ENCODE measurements at places on chromosomes 7 and 10. TPM values are rescaled to one million over a fixed set of nuclear protein-coding genes. Genes with fewer than 3 reads are reported as not detected.
A peak's percentile ranks its signal among the peaks of the same experiment; 100 is the strongest.

Gene AP3M1
- 34.9 TPM for total RNA-seq

Gene FAM180A
- 0.77 TPM for total RNA-seq

Gene EN2
- not detected for total RNA-seq

Gene TYW1B
- 4.3 TPM for total RNA-seq

Gene SEMA3E
- total RNA-seq, result 2.6 TPM

Gene WDR11
- total RNA-seq, result 55.7 TPM

Gene CCL24
- total RNA-seq, result not detected

Gene RASA4
- 59.6 TPM for total RNA-seq

Gene ANXA7
- 98.9 TPM for total RNA-seq

Gene BICC1
- 5.1 TPM for total RNA-seq

Gene APBB1IP
- 3.1 TPM for total RNA-seq

Gene CPA4
- total RNA-seq, result not detected

Gene ZNF107
- 9.0 TPM for total RNA-seq

DNA sequence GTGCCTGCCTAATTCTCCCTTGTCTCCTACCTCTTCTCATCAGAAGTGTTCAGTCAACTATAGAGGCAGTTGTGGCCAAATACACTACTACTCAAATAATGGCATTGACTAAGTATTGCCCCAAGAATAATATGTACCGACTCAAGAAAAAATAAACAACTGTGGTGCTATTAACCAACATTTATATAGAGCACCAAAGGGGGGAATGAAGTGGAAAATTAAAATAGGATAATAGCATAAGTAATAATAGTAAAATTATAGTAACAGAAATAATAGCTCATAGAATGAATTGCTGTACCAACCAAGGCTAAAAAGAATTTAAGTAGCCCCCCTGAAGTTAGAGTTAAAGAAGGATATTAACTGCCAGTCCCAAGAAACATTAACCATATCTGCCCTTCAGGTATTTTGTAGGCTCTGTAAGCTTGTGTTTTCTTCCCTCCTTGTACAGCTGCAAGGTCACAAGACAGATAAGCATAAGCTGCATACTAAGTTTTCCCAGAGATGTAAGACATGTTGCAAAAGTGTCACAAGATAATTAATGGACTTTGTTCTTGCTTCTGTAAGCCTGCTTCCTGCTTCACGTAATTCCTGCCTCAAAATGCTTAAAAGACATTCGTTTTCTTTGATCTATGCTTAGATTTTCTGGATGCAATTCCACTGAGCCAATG lies 10.9 kb upstream of the CYREN start:
- no peak for DNase-seq

DNA sequence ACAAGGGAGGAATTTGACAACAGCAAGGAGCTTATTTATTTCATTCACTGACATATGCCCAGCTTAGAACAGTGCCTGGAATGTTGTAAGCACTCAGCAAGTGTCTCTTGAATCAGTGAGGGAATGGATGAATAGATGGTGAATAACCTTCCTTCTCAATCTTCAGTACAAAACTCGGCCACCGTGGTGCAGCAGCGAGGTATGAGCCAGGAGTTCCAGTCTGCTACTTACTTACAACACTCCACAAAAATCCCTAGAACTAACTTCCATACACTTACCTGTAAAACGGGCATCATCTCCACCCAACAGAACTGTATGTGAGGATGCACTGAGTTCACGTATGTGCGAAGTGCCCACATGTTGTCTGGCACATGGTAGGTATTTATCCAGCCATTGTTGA lies 237.4 kb downstream of the WDR11 start:
- DNase-seq, result no peak

- DNase-seq, result no peak
These were observed 24.8 kb upstream of the TRIM8 start for GRCh38 chr10:102619281-102619981.

GRCh38 chr7:891291-891690 lies 14.9 kb downstream of the GET4 start:
- no peak for DNase-seq

- no peak for DNase-seq
These were observed 54.1 kb upstream of the MET start for GRCh38 chr7:116617878-116618277.

- DNase-seq, result no peak
These were observed 754.5 kb upstream of the LRRN3 start for GRCh38 chr7:110336423-110336822.

GRCh38 chr10:30738416-30738815 lies 108.9 kb upstream of the LYZL2 start:
- no peak for DNase-seq

GRCh38 chr7:36474283-36475010 lies 84.8 kb downstream of the ANLN start:
- DNase-seq, result no peak

- DNase-seq, result no peak
These were observed 46.1 kb downstream of the CYTH3 start for GRCh38 chr7:6226194-6226799.

- DNase-seq, result no peak
These were observed 3.9 kb upstream of the SPAG6 start for GRCh38 chr10:22341190-22341925.

DNA sequence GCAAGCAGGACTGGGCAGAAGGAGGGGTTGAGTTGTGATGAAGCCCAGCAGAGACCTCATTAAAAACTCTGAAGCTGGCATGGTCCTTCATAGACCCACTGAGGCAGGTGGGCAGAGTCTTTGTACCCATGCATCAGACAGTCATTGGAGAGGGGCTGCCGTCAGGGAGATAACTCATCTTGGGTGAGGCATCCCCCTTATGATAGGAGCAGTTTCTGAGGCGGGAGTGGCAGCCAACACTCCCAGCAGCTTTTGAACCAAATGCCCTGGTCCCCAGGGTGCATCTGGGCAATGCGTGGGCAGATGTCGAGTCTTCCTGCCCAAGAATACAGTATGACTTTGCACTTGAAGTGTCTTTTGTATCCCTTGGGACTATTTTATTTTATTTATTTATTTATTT lies 68.1 kb downstream of the HTR5A start:
- DNase-seq, result no peak

DNA sequence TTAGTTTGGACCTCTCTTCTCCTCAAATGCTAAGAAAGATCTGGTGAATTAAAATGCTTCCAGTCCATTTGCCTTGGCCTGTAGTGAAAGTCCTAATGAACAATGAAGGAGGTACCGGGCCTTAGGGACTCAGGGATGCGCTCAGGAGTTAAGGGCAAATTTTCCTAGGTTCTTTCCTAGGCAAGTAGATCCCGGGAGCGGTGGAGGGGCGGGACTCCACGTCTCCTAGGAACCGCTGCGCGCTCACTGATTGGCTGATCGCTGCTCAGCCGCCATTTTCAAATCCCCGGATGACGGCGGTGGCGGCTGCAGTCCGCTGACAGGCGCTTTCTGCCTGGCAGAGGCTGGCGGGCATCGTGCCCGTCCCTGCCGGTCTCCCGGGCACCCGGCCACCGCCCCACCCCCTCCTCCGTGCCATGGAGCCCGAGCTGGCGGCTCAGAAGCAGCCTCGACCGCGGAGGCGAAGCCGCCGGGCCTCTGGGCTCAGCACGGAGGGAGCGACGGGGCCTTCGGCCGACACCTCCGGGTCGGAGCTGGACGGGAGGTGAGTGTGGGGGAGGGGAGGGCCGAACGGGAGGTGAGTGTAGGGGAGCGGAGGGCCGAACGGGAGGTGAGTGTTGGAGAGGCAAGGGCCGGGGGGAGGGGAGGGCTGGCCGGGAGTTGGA lies at the start of gene NET1:
TSS of gene NET1 (plus strand) at position 281 of the 665 bp plus-strand sequence. CDS start at position 417, 136 bp downstream.
- peak; percentile 88 for DNase-seq

DNA sequence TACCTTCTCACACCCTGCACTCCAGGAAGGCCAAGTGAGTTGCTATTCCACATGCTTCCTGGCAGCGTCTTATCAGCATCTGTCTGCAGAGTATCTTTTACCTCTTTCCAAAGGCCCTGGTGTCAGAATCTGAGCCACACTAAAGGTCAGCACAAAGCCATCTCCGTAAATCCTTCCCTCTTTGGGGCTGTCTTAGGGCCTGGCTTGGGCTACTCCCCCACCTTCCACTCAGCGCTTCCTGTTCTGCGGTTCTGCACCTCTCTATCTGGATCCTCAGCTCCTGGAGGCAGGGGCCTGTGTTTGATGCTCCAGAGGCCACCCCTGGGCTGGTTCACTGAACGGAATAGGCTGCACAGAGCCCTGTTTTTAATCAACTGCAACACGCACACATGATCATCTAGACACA lies 334.8 kb upstream of the GALNT17 start:
- DNase-seq, result no peak

- DNase-seq, result no peak
These were observed 782 bp downstream of the POU6F2 start for GRCh38 chr7:38978491-38978890.

GRCh38 chr7:132349075-132349474 lies 227.2 kb downstream of the PLXNA4 start:
- no peak for DNase-seq

GRCh38 chr7:77699056-77699455 lies 2.8 kb downstream of the RSBN1L start:
- no peak for DNase-seq

DNA sequence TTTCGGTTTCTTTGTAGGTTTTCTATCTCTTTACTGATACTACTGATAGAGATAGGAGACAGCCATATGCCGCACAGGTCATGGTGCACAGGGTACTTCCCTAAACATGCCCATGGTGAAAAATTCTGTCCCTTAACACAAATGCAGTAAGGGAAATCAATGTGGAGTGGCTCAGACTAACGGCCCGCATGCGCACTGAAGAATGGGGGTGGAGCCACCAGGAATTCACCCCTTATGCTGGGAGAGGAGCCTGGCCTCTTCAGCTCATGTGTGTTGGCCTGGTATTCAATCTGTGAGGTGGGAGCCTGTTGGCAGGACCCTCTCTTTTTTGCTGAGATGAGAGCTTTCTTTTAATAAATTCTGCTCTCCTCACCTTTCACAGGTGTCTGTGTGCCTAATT lies 8.4 kb upstream of the URGCP start:
- no peak for DNase-seq

DNA sequence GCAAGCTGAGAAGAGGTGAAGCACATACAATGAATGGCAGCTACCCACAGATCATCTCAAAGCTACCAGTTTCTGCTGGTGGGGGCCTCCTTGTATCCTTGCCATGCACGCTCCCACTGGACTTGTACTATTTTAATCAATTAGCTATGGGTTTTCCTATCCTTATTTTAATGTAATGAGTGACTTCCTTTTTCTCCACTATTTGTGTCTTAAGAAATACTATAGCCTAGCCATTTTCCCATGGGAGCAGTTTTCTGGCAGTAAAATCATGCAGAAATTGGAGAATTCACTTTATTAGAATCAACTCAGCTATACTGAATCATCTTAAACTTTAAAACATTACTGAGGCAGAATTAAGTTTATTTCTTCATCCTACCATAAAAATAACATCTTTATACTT lies 73.5 kb downstream of the CTNNA3 start:
- DNase-seq, result no peak

- DNase-seq, result no peak
These were observed 14.9 kb upstream of the LGI1 start for GRCh38 chr10:93742633-93743349.

DNA sequence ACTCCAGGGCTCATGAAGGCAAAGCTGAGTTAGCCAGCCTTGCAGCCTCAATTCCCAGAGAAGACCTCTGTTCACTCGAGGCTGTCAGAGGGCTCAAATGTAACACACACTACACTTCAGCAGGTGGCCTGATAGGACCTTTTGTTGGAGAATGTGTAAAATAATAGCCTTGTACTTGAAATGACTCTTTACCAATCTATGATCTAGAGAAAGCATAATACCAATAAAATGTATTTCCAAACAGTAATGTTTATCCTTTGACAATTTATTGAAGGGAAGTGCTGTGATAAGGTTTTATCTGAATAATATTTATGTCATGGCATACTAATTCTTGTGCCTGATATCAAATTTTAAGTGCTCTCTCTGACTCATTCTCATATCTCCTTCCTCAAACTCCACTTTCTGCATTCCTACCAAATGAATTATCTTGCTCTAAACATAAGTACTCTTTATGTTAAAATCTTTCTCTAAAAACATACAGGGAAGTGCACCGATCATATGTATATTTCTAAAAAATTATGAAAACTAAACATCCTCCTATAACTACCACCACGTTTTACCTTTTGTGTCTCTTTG lies 20.9 kb downstream of the CYP3A7 start:
- no peak for DNase-seq

- no peak for DNase-seq
These were observed 6.9 kb upstream of the CALHM1 start for GRCh38 chr10:103465411-103466179.

DNA sequence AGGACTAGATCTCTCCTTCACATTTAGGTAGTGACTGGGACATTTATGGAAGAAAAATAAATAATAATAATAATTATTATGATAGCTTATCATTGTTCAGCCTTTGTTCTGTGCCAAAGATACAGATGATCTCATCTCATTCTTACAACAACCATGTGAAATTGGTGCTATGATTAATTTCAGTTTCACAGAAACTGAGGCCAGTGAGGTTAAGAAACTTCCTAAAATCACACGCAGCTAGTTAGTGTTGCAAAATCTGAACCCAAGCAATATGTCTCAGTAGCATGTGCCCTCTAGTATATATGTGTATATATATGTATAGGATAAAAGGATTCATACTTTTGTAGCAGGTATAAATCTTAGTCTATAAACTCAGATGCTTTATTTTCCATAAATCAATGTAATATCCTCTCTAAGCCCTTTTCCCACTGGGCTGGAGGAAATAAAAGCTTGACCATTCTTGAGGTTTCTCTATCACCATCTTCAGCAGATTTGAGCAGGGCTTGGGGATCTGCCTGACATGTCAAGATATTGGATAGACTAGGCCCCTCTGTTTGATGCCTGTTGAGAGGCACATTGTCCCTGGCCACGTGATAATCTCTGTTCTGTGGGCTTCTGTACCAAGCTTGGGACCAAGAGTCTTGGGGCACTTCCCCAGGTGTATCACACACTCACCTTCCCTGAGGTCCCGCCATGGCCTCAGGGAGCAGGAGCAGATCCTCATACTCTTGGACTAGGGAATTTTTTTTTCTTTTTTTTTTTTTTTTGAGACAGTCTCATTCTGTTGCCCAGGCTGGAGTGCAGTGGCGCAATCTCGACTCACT lies 172.6 kb upstream of the NRP1 start:
- no peak for DNase-seq

- DNase-seq, result no peak
These were observed 1.0 kb downstream of the YKT6 start for GRCh38 chr7:44201813-44202212.

GRCh38 chr7:25087855-25088254 lies 37.2 kb downstream of the CYCS start:
- no peak for DNase-seq

DNA sequence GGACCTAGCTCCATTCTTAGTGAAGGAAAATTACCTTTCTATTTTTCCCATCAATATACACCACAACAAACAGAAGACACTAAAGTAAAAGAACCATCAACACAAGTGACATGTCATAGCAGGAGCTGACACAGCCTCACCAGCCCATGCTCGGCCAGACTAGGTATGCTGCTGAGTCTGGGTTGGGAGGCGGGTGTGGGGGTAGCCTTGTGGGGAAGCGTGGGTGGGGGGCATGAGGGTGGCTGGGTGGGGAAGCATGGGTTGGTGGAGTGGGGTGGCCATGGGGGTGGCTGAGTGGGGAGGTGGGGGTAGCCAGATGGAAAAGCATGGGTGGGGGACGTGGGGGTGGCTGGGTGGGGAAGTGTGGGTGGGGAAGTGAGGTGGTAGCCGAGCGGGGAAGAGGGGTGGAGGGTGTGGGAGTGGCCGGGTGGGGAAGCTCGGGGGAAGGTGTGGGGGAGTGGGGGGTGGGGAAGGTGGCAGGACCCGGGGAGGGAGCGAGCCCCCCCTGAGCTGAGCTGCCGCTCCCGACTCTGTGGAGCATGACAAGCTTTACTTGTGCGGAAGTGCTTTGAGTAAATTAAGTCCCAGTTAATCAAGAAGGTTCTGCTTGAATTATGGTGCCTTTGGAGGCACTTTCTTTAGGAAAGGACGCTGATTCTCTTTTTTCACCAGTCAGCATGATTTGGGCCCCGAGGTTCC lies 294.6 kb upstream of the ZNF32 start:
- peak; percentile 3 for DNase-seq

Data from prostate gland (tissue), 2 donors.